Activated naive CD8-positive, alpha-beta T cell treated with anti-CD3 and anti-CD28 coated beads, Interleukin-2, amount 10 ng/mL, durations not matched to agents 7 days and 5 days (primary cell): ENCODE measurements at places on chromosomes 6 and 20. TPM values are rescaled to one million over a fixed set of nuclear protein-coding genes. Genes with fewer than 3 reads are reported as not detected.

Gene CCDC170
- total RNA-seq: not detected

Gene DEK
- total RNA-seq: 218 TPM

Gene TRIM38
- total RNA-seq: 29.1 TPM

Gene PI16
- 0.86 TPM for total RNA-seq

GRCh38 chr6:164347455-164347854 is 932.9 kb downstream of the QKI start:
- no peak for DNase-seq
- no peaks in the 10 kb centered on the region for H3K4me1 ChIP-seq
- no peak overlapping the region for H3K4me3 ChIP-seq
- no peak overlapping the region for H3K27ac ChIP-seq
- no peaks in the 10 kb centered on the region for H3K27me3 ChIP-seq
- no peaks in the 10 kb centered on the region for H3K36me3 ChIP-seq
